Stimulated activated CD4-positive, alpha-beta T cell treated with anti-CD3 and anti-CD28 coated beads, Interleukin-4, amount 100 ng/mL, for 48 hours (primary cell): ENCODE measurements at places on chromosomes 5 and 9.

- no peak for DNase-seq
Measured at GRCh38 chr5:33417632-33418031, 23.1 kb upstream of the TARS1 start.

DNA sequence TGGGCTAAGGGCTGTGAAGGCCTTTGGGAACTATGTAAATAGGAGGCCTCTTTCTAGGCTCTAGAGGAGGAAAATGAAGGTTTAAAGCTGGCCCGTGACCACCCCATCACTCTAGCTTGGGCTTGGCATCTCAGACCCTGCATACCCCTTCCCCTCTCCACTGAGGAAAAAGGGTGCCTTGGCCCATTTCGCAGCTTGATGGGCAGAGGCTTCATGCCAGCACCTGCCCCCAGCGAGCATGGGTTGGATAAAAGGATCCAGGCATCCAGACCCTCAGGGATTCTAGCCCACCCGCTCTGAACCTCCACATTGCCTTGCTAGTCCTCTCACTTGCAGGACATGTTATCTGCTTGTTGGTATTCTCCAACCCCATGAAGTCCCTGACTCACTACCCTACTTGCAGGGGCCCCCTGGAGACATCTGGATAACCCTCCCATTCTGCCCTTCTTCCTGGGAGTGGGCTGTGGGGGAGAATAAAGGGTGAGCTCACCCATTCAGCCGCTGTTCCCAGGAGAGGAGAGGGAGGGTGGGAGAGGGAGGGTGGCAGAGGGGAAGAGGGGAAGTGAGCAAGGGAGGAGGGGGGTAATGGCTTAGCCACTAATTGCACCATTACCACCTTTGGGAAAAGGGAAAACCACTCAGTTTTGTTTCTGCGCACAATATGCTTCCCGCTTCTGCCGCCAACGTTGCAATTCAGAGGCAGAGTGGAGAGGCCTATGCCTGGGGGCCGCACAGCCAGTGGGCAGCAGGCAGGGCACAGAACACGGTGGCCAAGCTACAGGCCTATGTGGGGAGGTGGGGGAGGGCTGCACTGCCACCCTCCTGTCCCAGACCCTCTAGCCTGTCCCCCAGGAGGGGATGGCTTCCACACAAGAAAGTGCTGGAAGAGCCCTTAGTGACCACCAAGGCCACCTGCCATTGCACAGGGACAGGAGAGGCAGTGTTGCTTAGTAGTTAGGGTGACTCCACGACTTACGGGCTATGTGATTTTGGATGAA is 2.1 kb upstream of the CAMK2A start:
- no peak for DNase-seq

DNA sequence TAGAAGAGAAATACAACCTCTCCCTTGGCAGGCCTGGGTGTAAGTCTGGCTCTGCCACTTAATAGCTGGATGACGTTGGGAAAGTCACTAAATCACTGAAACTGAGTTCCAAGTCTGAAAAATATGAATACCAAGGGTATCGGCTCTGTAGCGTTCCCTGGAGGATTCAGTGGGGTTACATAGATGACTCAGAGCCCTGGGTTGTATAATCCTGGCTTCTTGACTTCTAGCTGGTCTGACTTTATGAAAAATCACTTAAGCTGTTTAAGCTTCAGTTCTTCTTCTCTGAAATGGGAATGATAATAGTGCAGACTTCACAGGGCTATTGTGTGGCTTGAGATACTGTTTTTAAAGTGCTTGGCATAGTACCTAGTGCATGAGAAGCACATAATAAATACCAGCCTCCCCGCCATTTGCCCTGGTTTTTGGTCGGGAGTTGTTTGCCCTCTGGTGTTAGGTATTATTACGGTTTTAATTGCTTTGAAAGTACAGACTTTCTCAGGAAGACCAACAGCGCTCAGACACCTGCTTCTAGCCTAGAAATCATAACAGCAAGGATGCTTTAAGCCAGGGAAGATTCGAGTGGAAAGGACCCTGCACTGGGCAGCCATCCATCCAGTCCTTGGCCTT is 43.0 kb downstream of the CYFIP2 start:
- no peak for DNase-seq

DNA sequence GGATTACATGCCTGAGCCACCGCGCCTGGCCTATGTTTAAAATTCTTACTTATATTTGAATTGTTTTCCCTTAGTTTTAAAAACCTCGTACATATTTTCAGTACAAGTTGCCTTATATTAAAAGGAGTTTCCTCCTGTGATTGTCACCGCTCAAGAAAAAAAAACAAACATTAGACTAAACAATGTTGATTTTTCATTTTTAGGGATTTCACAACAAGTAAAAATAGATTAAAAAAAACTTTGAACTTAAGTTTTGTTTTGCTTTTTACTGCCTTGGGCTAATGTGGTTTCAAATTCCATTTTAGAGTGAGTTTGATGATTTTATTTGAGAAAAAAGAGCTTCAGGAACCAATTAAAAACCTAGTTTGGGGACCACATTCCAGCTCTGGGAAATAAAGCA is 1196.6 kb upstream of the CDH18 start:
- DNase-seq: no peak

- DNase-seq: no peak
Measured at GRCh38 chr5:72606525-72606924, 99.3 kb upstream of the ZNF366 start.

DNA sequence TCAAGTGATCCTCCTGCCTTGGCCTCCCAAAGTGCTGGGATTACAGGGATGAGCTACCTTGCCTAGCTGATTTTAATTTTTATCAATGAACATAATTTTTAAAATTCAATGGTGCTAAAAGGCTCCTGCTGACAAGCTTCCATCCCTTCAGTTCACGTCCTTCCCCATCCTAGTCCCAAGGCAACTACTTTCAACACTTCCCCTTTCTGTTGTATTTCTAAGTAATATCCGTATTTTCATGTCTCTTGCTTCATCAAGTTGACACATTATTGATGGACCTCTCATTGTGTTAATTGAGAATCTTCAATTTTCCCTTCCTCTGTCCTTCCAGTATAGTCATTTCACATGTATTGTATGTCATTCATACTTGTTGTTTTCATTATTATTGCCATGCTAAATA is 93.8 kb upstream of the RASGRF2 start:
- DNase-seq: no peak

- no peak for DNase-seq
Measured at GRCh38 chr9:32703635-32704034, 68.2 kb upstream of the TAF1L start.

DNA sequence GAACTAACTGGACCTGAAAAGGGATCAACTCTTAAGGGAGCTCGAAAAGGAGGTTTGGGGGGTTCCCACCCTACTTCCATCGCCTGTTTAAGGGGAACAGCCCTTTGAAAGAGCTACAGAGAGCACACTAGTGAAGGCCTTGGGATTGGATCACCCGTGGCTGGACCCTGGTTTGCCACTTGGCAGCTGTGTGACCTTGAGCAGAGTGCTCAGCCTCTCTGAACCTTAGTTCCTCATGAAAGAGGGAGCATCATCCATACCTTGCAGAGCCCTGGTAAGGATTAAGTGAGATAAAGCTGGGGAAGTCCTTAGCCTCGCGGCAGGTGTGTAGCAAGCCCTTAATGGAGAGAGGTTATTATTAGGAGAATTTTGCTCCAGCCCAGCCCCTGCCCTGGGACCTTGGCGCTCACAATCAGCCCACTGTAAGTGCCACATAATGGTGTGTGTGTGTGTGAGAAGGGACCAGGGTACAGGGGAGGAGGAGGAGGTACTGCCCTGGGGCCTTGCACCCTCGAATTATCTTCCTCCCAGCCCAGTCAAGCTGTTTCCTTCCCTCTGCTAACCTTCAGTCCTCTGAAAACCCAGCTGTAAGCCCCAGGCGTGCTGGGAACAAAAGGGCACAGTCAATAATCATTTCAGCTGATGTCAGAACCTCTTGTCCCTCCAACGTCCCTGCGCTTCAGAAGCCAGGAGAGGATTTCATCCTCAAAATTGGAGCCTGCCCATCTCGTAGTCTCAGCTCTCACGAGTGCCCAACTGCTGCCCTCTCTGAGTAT is 42.9 kb downstream of the FOXI1 start:
- no peak for DNase-seq
